ENCODE measurements at places on chromosomes 2 and 18. TPM values are rescaled to one million over a fixed set of nuclear protein-coding genes. Genes with fewer than 3 reads are reported as not detected.

DNA sequence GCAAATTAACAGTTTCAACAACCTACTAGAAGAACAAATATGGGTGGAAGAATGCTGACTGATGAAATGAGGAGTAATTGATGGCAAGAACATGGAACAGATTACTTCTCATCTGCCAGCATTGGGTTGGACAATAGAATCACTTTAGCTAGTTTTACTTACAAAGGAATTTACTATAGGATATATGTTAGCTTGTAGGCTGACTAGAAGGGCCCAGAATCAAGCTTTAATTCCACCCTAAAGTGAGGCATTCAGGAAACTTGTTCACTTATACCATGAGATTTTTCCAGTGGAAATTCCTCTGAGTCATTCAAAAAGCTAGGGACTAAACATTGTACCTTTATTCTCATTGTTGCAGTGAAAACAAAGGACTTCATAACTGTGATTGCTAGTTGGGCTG lies 5.0 kb upstream of the ZSWIM2 start:
- DNase-seq: no peak

GRCh38 chr2:158746488-158746887 lies 48.6 kb upstream of the DAPL1 start:
- DNase-seq: no peak

GRCh38 chr18:55588870-55589595 lies 1.0 kb upstream of the TCF4 start:
- no peak for DNase-seq

GRCh38 chr2:149725234-149725633 lies 137.7 kb upstream of the MMADHC start:
- DNase-seq: no peak

- no peak for DNase-seq
Observed at GRCh38 chr18:41967680-41968079, 12.6 kb downstream of the PIK3C3 start.

GRCh38 chr2:159101755-159102489 lies 133.5 kb downstream of the TANC1 start:
- DNase-seq: no peak

Gene MLPH
- not detected for total RNA-seq

Gene SCN1A
- not detected for total RNA-seq
